ENCODE measurements at places on chromosomes 12 and 14. TPM values are rescaled to one million over a fixed set of nuclear protein-coding genes. Genes with fewer than 3 reads are reported as not detected.

DNA sequence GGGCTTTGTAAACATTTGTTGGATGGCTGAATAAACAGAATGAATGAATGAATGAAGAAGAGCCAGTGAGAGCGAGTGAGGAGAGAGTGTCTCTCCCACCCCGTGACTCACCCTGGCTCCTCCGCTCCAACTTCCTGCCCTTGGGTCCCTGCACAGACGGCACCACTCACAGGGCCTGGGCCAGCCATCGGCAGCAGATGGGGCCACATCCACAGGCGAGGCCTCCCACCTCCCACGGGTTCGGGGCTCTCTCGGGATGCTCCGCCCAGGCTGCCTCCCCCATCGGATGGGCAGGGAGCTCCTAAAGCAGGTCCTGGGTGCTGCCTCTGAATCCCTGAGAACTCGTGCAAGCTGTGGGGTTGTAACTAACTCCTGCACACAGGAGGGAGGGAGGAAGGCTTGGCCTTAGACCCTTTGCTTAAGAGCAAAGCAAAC, 41.3 kb downstream of the CCNK start:
- no peak overlapping the region for H3K4me3 ChIP-seq
- H3K27ac ChIP-seq, result no peak overlapping the region
- no peaks in the 10 kb centered on the region for H3K27me3 ChIP-seq
- DNase-seq, result no peak
- H3K36me3 ChIP-seq, result no peaks in the 10 kb centered on the region
- H3K4me1 ChIP-seq, result peaks cover 16% of the 10 kb centered on the region

DNA sequence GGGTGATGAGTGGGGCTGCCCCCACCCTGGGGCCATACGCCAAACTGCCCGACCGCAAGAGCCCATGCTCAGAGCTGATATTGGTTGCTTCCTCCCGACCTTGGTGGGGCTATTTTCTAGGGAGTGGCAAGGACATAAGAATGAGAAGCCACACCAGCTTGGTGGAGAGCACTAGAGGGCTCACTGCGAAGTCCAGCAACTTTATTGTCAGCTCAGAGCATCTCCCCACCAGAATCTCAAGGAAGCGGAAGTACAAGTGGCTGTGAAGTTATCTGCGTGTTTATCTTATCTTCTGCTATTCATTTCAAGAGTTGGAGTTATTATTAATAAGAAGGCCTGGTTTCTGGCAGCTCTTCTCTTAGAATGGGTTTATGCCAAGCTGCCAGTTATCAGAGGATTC, 4.9 kb upstream of the PLXNC1 start:
- H3K36me3 ChIP-seq, result no peaks in the 10 kb centered on the region
- peaks cover 4% of the 10 kb centered on the region for H3K4me1 ChIP-seq
- no peak overlapping the region for H3K27ac ChIP-seq
- H3K4me3 ChIP-seq, result no peak overlapping the region

GRCh38 chr14:97827746-97828145, 1030.6 kb downstream of the VRK1 start:
- H3K4me1 ChIP-seq, result no peaks in the 10 kb centered on the region
- no peak for DNase-seq
- H3K36me3 ChIP-seq, result no peaks in the 10 kb centered on the region
- no peak overlapping the region for H3K4me3 ChIP-seq
- no peak overlapping the region for H3K27ac ChIP-seq
- no peaks in the 10 kb centered on the region for H3K27me3 ChIP-seq

Gene TGM1
- total RNA-seq, result 3.2 TPM

DNA sequence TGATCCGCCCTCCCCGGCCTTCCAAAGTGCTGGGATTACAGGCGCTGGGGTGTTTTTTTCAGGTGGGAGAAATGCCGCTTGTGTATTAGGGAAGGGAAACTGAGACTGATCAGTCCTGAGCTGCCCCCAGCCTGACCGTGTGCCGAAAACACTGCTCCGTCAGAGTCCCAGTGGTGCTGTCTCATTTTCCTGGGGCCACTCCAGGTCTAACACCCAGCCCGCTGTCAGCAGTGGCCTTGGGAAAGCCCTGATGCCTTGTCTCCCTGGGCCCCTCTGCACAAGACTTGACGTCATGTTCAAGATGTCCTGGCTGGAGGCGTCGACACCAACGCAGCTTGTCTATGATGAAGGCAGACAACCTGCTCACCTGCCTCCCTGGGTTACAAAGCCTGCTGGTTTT, 165.9 kb downstream of the RBM19 start:
- H3K36me3 ChIP-seq, result no peaks in the 10 kb centered on the region
- no peak for DNase-seq
- no peaks in the 10 kb centered on the region for H3K4me1 ChIP-seq
- H3K4me3 ChIP-seq, result no peak overlapping the region
- H3K27ac ChIP-seq, result no peak overlapping the region

Gene OASL
- total RNA-seq, result 4.3 TPM
